ENCODE measurements at places on chromosomes 12 and 14. TPM values are rescaled to one million over a fixed set of nuclear protein-coding genes. Genes with fewer than 3 reads are reported as not detected.

The TCL1B gene
- not detected for total RNA-seq

The INHBC gene
- not detected for total RNA-seq

The TMEM119 gene
- total RNA-seq, result not detected

The B4GALNT1 gene
- total RNA-seq, result 42.2 TPM

The PRH1 gene
- total RNA-seq, result 4.6 TPM

The SDR9C7 gene
- total RNA-seq, result not detected

The STAB2 gene
- 0.01 TPM for total RNA-seq

The CDCA3 gene
- 80.0 TPM for total RNA-seq

The RASSF8 gene
- total RNA-seq, result 7.7 TPM

The LRRK2 gene
- 1.5 TPM for total RNA-seq

The SLC25A47 gene
- not detected for total RNA-seq

The MED6 gene
- total RNA-seq, result 46.1 TPM

The PTPN11 gene
- total RNA-seq, result 48.5 TPM

The FGF23 gene
- not detected for total RNA-seq

The PEX5 gene
- total RNA-seq, result 27.3 TPM

The DNAH10 gene
- 0.25 TPM for total RNA-seq

The RGS6 gene
- total RNA-seq, result not detected

The GUCY2C gene
- total RNA-seq, result not detected

The PRPH gene
- 2.1 TPM for total RNA-seq

The KRT7 gene
- total RNA-seq, result 6,056 TPM

The APOF gene
- total RNA-seq, result not detected

The DENND5B gene
- 11.8 TPM for total RNA-seq

The FGD6 gene
- 12.1 TPM for total RNA-seq

The RAB3IP gene
- total RNA-seq, result 13.5 TPM

The IL31 gene
- total RNA-seq, result not detected

The STYK1 gene
- 0.17 TPM for total RNA-seq

The GPRC5D gene
- not detected for total RNA-seq

The RIPK3 gene
- total RNA-seq, result not detected

The TDP1 gene
- 12.7 TPM for total RNA-seq

The DTX1 gene
- 0.36 TPM for total RNA-seq

The KRT6C gene
- total RNA-seq, result not detected

The NEMP1 gene
- 16.5 TPM for total RNA-seq

The CIT gene
- total RNA-seq, result 13.1 TPM

The ZDHHC22 gene
- total RNA-seq, result 0.29 TPM

The PLD4 gene
- 0.06 TPM for total RNA-seq

The GALNT16 gene
- 3.0 TPM for total RNA-seq

The CACNA1C gene
- total RNA-seq, result 0.03 TPM

The P2RX7 gene
- total RNA-seq, result not detected

The ADSS1 gene
- 6.6 TPM for total RNA-seq

The SRSF9 gene
- 215 TPM for total RNA-seq

The KIF5A gene
- total RNA-seq, result 0.20 TPM

The MMP19 gene
- 0.38 TPM for total RNA-seq

The TSHR gene
- not detected for total RNA-seq

The PPP2R3C gene
- 24.7 TPM for total RNA-seq

The SCNN1A gene
- total RNA-seq, result 28.1 TPM

The EPYC gene
- total RNA-seq, result not detected

The RASAL1 gene
- 0.32 TPM for total RNA-seq

The PPM1H gene
- total RNA-seq, result 6.2 TPM

The HOXC11 gene
- total RNA-seq, result 0.62 TPM

The KANSL2 gene
- 36.7 TPM for total RNA-seq

The RHOJ gene
- total RNA-seq, result not detected

The LMNTD1 gene
- not detected for total RNA-seq

The SLC2A13 gene
- 2.8 TPM for total RNA-seq
